ENCODE measurements at places on chromosomes 16 and 17.

DNA sequence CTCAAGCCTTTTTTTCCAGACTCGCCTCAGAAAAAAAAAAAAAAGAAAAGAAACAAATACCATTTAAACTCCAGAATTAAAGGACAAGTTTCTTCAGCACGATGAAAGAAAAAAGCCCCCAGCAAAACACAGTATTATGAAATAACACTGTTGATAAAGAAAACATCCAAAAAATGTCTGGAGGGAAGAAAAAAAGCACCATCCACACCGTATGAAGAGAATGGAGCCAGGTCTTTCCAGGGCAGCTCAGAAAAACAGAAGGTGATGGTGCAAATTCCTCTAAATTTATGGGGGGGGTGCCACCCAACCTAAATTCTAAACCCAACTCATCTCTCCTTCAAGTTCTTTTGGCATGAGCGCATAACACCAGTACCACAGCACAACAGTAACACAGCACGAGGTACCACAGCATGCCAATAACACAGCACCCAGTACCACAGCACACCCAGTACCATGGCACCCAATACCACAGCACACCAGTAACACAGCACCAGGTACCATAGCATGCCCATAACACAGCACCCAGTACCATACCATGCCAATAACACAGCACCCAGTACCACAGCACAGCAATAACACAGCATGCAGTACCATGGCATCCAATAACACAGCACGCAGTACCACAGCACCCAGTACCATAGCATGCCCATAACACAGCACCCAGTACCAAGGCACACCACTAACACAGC lies 19.0 kb downstream of the AXIN1 start:
- DNase-seq: no peak

DNA sequence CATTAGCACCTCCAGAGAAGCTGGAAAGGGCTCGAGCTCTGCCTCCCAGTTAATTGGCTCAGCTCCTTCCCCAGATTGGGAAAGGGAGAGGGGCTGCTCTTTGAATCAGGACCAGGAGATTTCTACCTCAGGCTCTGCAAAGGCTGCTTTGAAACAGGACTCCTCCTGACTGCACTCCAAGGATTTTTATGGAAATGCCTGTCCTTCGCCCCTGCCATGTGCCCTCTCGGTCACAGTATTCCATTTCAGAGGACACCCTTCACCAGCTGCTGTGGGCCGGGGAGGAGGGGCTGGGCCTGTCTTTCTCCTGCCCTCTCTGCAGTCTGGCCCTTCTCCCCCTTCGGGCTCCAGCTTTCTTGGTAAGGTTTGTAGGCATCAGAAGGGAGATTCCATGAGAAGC lies 13.6 kb downstream of the MRM1 start:
- no peak for DNase-seq

- no peak for DNase-seq
These were observed 8.6 kb downstream of the KRT10 start for GRCh38 chr17:40813804-40814203.

DNA sequence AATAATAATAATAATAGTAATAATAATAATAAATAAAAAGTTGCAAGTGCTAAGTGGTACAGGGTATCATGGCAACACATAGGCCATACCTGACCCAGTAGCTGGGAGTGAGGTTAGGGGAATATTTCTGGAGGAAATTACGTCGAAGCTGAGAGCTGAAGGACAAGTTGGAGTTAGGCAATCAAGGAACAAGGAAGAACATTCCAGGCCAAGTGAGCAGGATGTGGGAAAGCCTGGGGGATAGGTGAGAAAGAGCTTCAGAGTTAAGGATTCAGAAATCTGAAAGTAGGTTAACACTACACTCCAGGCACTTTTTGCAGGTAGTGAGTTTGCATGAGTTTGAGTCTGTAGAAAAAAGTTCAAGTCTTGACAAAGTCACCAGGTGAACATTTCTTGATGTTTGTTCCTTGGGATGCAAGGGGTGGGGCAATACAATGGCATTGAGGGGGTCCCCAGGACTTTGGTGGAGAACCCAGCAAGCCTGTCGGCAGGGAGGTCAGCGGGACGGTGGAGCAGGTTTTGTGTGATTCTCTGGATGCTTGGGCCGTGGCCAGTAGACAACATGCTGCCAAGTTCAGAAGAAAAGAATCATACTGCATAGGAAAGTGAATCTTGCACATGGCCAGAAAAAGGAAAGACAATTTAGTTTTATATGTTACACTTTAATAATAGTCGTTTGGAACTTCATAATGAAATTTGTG lies 27.7 kb upstream of the MPHOSPH6 start:
- DNase-seq: no peak

- no peak for DNase-seq
These were observed 58.3 kb downstream of the CYB561 start for GRCh38 chr17:63387656-63388340.

GRCh38 chr16:86252596-86252995 lies 257.7 kb upstream of the FOXF1 start:
- DNase-seq: no peak

DNA sequence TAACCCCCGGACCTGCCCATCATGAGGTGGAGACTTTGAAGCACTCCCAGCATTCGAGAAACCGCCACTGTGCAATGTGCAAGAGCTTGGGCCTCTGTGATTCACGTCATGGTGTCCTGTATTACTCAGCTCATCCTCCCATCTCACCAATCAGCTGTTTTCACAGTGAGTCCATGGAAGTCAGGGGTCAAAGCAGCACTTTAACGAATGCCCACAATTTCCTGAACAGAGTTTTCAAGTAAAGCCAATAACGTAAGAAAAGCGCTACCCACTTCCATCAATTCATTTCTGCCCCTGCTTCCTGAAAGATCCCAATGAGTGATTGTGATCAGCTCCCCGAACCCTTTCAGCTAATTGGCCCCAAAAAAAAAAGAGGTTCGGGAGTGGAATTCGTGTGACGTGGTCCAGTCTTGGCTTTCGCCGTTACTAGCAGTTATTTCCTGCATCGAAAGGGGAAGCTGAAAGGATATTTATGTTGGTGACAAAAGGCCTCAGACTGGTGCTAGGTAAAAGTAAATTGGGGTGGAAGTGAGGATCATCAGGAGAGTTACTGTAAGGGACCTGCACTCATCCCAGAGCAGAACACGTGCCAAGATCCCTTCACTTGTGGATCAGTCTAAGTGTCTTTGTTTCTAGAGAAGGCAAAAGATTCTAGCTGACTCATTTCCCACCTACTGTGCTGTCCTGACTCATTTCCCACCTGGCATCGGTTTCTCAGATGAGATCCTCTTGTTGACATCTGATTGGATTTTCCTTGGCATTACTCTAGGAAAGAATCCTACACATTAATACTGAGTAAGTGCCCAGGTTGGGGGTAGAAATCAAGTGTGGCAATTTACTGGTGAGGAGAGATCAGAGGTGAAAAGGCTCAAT lies 136.7 kb upstream of the NUDT7 start:
- DNase-seq: no peak

DNA sequence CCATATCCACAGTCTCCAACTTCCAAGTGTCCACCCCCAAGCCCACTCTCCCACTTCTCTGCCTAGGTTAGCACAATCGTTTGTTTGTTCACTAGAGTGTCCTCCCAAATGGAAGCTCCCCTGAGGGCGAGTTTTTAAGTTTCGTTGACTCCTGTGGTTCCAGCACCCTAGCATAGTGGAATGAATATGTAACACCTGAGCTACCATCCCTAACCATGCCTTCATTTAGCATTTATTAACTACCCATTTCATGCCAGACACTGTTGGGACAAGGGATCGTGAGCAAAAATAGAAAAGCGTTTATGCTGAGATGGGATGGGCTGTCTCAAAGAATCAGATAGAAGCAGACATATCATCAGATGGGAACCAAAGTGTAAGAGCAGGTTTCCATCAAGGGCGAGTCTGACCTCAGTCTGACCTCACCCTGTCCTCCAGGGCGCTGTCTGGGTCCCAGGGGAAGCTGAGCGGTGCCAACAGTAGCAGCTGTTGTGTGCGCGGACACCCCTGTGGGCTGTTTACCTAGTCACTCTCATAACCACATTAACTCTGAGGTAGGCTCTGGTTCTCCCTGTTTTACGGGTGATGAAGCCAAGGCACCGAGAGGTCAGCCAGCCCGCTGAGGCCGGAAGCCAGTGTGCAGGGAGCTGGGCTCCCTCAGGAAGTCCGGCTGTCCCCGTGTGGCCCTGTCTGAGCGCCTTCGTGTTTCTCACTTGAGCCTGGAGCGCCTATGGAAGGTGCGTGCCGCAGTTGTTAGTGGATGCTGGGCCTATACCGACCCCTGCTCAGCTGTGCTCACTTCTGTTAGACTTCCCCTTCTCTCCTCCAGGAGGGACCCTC lies 6.2 kb downstream of the CNP start:
- DNase-seq: no peak

- DNase-seq: no peak
These were observed 17.2 kb downstream of the METRNL start for GRCh38 chr17:83096401-83097224.

Data from T-helper 17 cell (primary cell).